Naive thymus-derived CD4-positive, alpha-beta T cell (primary cell): ENCODE measurements at places on chromosomes 13 and 19. TPM values are rescaled to one million over a fixed set of nuclear protein-coding genes. Genes with fewer than 3 reads are reported as not detected.

PLK5 gene
- total RNA-seq, result not detected in 2 replicates

PSG5 gene
- not detected for total RNA-seq

CEACAM20 gene
- not detected for total RNA-seq

GRIK5 gene
- 0.61 TPM for total RNA-seq

GRCh38 chr19:39223703-39224279 lies 19.7 kb upstream of the SYCN start:
- DNase-seq, result no peak

DNA sequence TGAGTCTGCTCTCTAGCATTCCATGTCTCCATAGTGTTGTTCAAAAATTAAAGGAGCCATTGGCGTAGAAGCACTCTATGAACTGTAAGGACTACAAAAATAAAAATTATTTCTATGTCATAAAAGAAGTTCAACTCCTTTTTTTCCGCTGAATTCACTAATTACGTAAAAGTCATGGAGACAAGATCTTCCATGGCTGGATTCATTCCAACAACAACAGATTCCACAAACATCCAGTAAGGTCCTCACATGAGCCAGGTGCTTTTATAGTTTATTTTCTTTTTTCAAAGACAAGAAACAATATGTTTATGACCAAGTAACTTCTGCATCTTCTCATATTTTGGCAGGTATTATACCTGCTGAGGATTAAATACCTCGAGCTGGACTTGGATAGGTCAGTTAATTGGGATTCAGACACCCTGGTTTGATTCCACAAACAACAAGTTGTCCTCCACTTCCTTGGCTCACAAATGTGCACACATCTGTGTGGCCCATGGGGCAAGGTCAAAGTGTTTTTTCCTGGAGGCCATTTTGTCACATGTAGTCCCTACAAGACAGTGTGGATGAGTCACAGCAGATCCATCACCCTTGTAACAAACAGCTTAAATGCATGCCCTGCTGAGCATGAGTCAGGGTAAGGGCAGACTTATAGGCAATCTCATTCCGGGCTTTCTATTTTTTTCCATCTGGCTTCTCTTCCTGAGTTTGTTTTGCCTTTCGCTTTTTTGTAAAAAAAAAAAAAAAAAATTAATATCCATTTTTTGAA lies 475.6 kb downstream of the COG6 start:
- no peak for DNase-seq

- DNase-seq, result no peak
These were observed 38.2 kb upstream of the CEACAM21 start for GRCh38 chr19:41537789-41538188.

DNA sequence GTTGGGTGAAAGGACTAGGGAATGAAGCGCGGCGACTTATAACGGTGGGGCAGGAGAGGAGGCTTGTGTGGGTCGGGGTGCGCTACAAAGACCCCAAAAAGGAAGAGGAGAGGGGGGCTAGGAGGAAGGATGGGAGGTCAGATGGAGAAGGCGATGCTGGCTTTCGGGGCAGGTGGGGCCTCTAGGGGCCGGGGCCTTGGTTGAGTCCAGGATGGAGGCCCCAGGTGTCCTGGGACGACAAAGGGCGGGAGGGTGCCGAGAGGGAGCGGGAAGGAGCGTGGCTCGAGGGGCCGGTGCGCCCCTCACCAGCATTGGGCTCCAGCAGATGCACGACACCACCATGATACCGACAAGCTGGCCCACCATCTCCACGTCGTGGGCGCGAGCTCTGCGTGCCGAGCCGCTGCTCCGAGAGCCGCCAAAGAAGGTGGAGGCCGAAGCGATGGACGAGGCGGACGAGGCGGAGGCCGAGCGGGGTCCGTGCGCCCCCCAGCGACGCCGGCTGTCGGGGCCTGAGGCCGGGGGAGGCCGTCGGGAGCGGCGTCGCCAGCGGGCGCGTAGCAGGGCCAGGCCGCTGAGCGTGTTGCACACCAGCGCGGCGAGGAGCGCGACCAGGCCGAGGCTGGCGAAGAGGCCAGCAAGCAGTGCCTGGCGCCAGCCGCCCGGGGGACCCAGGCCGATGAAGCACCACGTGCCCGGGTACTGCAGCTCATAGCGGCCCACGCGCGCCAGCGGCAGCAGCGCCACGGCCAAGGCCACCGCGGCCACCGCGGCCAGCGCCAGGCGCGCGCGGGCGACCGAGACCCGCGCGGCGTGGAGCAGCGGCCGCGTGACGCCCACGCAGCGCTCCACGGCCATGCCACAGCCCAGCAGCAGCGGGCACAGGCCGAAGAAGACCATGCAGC lies 1.8 kb downstream of the PTGER1 start:
- no peak for DNase-seq

DNA sequence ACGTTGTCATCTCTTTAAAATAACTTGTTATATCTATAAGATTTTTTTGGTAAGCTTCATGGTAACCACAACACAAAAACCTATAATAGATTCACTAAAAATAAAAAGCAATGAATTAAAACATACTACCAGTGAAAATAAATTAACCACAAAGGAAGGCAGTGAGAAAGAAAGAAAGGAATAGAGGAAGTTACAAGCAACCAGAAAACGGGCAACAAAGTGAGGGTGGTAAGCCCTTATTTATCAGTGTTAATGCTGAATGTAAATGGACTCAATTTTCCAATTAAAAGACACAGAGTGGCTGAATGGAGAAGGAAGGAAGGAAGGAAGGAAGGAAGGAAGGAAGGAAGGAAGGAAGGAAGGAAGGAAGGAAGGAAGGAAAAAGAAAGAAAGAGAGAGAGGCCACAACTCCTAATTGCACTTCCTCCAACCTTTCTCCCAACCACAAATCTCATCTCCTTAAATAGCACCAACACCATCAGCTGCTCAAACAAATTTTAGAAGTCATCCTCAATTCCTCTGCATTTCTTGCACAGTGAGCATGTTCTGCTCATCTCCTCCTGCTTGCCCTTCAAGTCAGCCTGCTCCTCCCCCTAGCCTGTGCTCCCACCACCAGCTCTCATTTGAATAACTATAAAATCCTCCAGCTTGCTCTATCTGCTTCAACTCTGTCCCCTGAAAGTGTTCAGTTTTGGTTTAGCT lies 48.6 kb downstream of the CCNA1 start:
- no peak for DNase-seq

- DNase-seq, result peak; percentile 78
These were observed at the start of gene ZNF320 for GRCh38 chr19:52897138-52897935. Gene ZNF320, minus strand, starts transcription at chr19:52897635. Its CDS starts 7,380 bp downstream, at chr19:52890255.

DNA sequence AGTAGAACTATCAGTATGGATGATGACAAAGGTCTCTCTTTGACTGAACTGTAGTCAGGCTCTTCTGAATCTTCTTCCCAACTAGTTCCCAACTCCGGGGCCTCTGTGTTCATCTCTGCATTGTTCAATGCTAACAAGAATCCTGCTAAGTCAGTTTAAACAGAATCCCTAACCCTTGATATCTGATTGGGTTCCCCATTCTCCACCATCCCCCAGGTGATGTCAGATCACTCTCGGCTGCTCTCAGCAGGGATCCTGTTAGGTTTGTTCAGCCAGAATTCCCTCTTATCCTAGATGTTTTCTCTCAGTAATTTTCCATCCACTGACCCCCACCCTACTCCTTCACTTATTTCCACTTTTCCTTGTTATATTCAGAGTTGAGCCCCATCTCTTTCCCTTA lies 223.6 kb downstream of the RGCC start:
- DNase-seq, result no peak

DNA sequence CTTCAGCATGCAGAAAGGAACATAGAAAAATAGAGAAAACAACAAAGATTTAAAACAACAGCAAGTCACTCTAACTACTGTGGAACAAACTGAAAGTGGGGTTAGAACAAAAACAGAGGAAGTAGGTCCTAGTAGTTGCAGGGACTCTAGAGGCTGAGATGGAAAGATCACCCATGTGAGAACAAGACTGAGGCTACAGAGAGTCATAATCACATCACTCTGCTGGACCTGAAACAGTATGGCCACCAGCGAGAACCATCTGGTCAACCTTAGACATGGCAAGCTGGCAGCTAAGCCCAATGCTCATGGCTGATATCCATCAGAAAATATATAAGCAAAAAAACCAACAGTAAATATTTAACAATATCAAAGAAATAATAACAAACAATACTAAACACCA lies 35.8 kb upstream of the ZNF724 start:
- no peak for DNase-seq

DNA sequence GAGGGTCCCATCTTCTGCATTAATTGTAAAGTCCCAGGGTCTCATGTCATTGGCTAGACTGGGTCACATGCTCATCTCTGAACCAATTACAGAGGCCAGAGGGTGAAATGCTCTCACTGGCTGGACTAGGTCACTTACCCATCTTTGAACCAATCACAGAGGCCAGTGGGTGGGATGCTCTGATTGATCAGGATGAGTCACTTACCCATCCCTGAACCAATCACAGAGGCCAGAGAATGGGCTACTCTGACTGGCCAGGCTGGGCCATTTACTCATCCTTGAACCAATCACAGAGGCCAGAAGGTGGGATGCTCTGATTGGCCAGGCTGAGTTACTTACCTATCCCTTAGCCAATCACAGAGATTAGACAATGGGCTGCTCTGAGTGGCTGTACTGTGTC lies 5.3 kb downstream of the MISP start:
- no peak for DNase-seq
